Activated CD4-positive, alpha-beta memory T cell treated with anti-CD3 and anti-CD28 coated beads for 36 hours (primary cell): ENCODE measurements at places on chromosomes 6 and 20.
A peak's percentile ranks its signal among the peaks of the same experiment; 100 is the strongest.

GRCh38 chr6:38973178-38974057, 75.2 kb upstream of the GLP1R start:
- peak; percentile 13 for DNase-seq

GRCh38 chr6:125357515-125358256, 55.9 kb upstream of the HDDC2 start:
- DNase-seq, result peak; percentile 18

GRCh38 chr20:1310506-1311190, 18.3 kb downstream of the SDCBP2 start:
- no peak for DNase-seq

- no peak for DNase-seq
Measured at GRCh38 chr6:97473979-97474378, 191.0 kb upstream of the MMS22L start.

DNA sequence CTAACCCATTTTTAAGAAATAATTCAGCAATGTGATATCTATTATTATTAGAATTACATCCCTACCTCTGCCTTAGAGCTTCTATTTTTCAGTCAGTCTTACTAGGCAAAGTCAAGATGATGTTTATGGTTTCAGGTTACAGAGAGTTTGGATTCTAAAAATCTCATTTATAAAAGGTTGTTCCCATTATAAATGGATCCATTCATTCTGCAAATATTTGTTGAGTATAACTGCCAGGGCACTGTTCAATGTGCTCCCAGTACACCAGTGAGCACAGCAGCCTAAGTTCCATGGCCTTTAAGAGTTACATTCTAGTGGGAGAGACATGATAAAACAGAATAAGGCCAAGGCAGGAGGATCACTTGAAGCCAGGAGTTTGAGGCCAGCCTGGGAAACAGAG, 75.9 kb upstream of the EYA4 start:
- DNase-seq, result no peak

GRCh38 chr6:91132461-91132860, 545.6 kb upstream of the MAP3K7 start:
- no peak for DNase-seq

DNA sequence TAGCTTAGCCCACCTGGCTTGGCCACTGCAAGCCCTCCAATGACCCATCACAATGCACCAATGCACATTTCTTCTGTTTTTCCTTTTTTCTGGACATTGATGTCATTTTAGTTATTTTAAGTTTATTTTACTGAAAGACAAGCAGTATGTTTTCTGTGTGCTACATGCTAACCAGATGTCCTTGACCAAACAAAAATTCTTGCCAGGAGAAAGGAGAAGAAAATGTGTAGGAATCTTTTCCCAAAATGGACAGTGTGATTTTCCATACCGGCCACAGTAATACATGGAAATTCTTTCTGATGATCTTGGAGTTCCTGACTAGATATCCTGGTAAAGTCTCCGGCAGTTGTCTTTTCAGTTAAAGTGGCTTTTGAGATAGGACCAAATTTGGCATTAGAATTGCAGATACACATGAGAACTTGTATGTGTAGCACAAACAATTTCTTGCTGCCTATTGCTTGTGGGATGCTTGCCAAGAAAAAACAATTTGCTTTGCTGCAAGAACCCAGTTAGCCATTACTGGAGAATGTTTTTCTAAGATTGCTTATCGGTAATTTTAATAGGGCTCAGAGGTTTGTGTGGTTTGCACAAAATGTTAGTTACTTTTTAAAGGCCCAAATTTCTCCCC, 696.5 kb upstream of the CITED2 start:
- DNase-seq, result no peak
